ENCODE measurements at places on chromosomes 1 and 21.

DNA sequence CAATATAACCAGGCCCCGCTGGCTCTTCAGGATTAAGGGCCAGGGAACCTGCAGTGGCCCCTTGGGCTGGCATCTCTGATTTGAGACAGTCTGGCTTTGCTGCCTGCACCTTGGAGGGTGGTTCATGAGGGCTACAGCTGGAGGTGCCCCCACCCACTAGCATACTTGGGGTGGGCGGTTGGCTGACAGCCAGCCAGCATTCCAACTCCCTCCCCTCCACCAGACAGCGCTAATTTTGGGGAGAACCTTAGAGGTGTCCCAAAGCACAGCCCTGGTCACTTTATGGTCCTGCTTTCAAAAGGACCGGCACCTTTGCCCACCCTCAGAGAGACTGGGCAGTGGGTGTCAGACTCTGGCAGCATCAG, 180.7 kb upstream of the VAMP3 start:
- no peak for DNase-seq

- no peak for DNase-seq
These were observed at the start of gene EPS8L3 for GRCh38 chr1:109763646-109764415. TSS of gene EPS8L3 (minus strand) at chr1:109763923. CDS start at chr1:109761749, 2,174 bp downstream.

DNA sequence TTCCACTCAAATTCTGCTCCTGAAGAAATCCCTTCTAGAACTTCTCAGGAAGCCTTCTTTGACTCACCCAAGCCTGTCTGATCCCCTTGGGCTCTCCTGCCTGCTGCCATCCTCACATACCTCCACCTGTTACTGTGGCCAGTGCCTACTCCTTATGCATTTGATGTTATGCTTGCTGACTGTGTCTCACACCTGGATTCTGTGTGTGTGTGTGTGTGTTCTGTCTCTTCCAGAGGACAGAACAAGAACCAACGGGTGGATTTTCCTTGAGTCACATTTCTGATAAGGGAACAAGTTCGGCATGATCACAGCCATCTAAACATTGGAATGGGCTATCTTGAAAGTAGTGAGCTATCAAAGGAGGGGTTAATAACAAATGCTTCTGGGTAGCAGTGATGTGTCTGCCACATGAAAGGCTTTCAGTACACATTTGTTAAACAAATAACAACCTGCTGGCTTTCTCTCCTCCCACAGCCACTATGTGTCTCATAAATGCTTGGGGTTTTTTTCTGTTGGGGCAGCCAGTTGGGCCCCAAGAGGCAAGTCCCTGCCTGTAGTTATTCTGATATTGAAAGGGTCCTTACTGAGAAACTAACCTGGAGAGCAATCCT, 8.9 kb upstream of the GPR37L1 start:
- peak; percentile 44 for DNase-seq

DNA sequence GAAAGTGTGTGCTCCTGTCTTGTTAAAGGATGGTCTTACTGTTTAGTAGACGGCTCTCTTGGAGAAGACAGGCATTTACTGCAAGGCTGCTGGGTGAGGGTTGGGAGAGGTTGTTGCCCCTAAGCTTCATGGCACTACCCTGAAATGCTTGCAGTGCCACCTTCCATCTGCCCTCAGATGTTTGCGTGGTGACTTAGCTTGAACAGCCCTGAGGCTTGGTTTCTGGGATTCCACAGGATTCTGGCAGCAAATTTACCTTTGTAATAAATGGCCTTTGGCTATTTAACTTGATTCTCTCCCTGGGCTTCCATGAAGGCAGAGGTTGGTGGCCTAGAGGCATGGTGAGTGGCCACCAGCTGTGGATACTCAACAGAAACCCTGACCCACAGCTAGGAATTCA, 11.6 kb downstream of the MTARC1 start:
- DNase-seq: no peak

- no peak for DNase-seq
These were observed 283.7 kb downstream of the ZNF648 start for GRCh38 chr1:181777812-181778211.

DNA sequence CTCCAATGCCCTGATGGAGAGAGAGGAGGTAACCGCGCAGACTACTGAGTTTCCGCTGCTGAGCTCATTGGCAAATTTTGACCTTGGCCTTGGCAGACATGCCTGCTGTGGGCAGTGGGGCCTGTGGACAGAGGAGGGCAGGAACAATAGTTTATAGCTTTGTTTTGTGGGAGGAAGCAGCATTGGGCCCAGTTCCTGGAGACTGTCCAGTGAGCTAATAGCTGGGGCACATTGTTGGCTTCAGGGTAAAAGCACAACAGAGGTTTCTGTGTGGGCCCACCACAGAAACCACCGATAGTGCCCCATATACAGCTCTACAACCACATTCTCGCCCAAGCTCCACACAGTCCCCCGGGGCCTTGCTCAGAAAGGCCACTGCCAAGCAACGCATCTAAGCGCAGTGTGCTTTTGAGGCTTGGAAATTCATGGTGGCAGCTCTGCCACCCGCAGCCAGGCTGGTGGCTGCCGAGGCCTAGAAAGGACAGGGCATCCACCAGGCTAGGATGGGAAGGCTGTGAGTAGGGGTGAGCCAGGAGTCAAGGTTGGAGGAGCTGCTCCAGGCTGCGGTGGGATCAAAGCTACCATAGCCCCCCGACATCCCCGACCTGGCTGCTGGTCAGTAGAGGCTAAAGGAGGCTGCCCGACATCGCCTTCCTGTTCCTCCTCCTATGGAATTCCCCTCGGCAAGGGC, 43.2 kb downstream of the NEK2 start:
- DNase-seq: no peak

GRCh38 chr1:203813581-203814341, 18.3 kb downstream of the ZBED6 start:
- DNase-seq: no peak

DNA sequence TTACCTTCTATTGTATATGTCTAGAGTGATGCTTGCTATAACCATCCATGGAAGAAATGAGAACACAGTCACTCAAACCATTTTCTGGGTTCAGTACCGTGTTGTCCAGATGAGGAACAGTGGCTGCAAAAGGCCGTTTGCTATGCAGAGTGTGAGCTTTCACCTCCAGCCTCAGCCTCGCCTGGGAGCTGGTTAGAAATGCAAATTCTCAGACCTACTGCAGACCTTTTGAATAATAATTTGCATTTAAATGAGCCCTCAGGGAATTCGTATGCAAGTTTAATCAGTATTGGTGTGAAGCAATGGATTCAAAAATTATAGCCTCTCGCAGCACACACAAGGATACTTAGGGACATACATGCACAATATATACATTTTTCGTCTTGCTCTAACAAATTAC, 24.1 kb downstream of the KCNJ15 start:
- DNase-seq: no peak

- DNase-seq: no peak
These were observed 1.8 kb downstream of the TMED5 start for GRCh38 chr1:93178418-93178817.

DNA sequence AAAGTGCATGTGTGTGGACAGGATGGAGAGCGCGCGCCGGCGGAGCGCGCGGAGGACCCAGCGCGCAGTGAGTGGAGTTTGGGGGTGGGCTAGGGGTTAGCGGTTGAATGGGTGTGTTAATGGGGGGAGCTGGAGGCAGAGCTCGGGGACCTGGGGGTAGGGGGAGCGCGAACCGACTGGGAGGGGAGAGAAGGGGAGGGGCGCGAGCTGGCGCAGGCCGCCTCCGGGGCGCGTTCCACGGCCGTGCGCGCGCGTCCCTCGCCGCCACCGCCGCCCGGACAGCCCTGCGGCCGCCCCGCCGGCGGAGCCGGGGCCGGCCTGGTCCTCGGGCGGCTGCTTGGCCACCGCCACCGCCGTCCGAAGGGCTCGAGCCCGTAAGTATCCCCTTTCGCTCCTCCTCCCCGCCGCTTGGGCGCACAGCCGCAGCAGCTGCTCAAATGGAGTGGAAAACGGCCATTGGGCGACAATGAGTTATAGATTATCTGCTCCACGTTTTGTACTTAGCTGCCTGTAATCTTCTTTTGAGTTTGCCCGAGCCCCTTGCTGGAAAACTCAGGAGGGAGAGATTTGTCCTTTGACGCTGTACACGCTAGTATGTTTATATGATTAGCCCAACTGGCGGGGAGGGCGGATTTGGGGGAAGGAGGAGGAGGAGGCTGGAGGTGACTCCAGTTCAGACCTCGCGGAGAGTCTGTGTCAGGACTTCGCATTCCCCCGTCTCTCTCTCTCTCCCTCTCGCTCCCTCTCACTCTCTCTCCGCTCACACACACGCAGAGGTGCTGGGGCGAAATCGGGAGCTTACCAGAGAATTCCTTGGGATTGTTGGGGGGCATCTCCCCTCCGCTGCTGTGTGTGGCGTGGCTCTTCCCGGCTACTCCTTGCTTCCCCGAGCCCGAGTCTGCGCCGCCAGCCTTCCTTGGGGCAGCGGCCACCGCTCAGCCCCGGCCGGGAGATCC, at the start of gene ADGRL2:
Gene ADGRL2, plus strand, starts transcription at position 240 of the 956 bp plus-strand sequence. CDS start 36,051 bp downstream, outside the sequence.
- peak; percentile 88 for DNase-seq

DNA sequence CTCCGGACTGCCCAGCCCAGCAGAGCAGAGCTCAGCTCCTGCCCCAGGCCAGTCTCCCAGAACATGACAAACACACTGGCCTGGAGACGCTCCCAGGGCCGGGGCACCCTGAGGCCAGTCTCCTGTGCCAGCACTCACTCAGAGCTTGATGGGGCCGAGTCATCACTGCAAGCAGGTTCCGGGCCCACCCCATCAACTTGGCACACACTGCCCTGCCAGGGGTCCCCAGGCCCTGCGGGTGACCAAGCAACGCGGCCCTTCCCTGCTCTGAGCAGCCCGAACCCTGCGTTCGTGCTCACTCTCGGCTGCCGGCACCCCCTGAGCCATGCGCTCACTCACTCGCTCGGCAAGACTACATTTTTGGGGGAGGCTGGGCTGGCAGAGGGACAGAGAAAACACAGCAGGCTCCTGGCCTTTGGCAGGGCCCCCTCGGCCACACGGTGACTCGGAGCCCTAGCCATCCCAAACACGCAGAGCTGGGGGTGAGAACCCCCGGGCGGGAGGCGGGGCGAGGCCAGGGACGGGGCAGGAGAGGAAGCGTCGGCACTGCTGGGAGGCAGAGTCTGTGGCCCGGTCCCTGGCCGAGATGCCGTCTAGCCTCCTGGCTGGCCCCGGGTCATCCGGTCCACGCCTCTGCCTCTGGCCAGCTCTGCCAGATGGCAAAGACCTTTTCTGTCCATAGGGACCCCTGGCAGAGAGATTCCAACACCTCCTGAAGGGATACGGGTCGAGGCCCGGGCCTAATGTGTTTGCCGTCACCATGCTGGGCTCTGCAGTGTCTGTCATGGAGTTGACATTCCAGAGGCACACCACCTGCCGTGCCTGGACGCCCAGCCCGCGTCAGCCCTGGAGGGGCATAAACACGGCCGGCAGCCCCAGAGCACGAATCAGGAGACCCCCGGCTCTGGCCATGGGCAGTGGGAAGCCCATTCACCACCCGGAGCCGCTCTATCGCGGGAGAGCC, 68.0 kb downstream of the MEGF6 start:
- no peak for DNase-seq

- DNase-seq: no peak
These were observed 7.8 kb upstream of the CPLANE2 start for GRCh38 chr1:16244650-16245285.

DNA sequence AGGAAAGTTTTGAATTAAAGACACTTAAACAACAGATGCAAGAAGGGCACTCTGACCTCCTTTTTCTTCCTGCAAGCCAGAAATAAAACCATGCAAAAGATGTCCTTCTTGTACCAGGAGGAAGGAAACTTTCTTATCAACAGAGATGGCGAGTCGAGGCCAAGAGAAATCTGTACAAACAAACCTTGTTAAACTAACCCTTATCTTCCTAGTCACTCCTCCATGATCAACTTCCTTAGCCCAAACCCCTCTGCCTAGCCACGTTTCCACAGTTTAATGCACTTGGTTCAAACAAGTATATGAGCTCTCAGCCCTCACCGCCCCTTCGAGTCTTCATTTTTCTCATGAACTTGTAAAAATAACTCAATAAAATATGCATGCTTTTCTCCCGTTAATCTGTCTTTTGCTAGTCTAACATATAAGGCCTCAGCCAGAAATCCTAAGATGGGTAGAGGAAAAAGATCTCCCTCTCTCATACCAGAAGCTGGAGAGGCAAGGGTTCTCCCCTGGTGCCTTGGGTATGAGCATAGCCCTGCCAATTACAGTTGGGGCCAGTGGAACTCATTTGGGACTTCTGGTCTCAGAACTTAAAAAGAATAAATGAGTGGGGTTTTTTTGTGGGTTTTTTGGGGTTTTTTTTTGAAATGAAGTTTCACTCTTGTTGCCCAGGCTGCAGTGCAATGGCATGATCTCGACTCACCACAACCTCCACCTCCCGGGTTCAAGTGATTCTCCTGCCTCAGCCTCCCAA, 141.7 kb upstream of the SOD1 start:
- DNase-seq: no peak

DNA sequence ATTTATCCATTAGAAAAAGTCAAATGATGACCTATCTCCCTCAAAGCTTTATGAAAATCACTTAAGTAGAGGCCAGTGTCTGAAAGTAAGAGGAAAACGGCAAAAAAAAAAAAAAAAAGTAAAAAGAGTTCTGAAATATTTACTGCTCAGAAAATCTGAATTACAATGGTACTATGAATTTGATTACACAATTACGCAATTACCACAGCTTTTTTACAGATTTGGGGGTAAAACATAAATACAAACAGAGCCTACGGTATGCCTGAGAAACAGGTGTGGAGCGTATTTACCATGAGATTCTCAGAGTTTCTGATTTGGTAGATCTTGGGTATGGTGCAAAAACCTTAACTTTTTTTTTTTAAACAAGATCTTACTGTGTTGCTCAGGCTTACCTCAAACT, 15.9 kb upstream of the FBXO28 start:
- no peak for DNase-seq

GRCh38 chr21:39346206-39346605, 2.7 kb downstream of the HMGN1 start:
- DNase-seq: no peak

GRCh38 chr1:16064536-16065268, 8.7 kb downstream of the FAM131C start:
- DNase-seq: no peak

DNA sequence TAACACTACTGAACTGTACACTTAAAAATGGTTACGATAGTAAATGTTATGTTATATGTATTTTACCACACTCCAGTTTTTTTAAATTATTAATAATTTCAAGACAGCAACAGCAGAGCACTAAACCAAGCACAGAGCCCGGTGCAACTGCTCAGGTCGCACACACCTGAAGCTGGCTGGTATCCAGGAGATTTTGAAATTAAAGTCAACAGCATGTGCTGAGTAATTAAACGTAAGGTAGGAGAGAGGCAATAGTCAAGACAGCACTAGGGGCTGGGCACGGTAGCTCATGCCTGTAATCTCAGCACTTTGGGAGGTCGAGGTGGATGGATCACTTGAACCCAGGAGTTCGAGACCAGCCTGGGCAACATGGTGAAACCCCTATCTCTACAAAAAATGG, 35.1 kb upstream of the SLC30A10 start:
- DNase-seq: no peak

Data from NCI-H2171 treated with DMSO at 0.1 percent for 48 hours (cell line).